ENCODE measurements at places on chromosomes 3 and 15.

GRCh38 chr3:151330379-151330778, 1.0 kb upstream of the P2RY13 start:
- no peak for DNase-seq

- no peak for DNase-seq
Observed at GRCh38 chr15:35874260-35874905, 328.4 kb upstream of the DPH6 start.

GRCh38 chr3:180306691-180307090, 270.0 kb upstream of the PEX5L start:
- no peak for DNase-seq

- no peak for DNase-seq
Observed at GRCh38 chr3:13715167-13715954, 164.5 kb downstream of the WNT7A start.

DNA sequence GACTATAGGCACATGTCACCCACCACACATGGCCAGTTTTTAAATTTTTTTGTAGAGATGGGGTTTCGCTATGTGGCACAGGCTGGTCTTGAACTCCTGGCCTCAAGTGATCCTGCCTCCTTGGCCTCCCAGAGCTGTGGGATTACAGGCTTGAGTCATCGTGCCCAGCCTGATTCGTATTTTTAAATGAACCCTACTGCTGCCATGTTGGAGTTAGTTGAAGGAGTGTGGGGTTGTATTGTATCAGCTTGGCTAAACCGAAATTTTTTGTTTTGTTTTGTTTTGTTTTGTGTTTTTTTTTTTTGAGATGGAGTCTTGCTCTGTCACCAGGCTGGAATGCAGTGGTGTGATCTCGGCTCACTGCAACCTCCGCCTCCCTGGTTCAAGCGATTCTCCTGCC, 11.8 kb upstream of the ZNF770 start:
- DNase-seq: no peak

DNA sequence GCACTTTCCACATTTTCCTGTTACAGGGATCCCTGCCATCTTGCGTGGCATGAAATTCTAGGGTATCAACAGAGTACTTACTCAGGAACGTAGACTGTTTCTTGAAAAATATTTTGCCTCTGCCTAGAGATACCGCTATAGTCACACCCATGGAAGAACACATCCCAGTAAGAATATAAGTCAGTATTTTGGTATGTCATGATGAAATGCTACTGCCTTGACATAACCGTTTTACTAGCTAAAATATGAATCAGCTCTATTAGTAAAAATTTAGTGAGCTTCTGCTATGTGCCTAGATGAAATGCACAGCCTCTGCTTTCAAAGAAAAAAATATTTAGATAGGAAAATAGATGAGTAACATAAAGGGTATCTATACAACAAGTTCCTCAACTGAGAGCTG, 276.4 kb downstream of the TBC1D5 start:
- DNase-seq: no peak

Measured in activated T-cell treated with anti-CD3 and anti-CD28 coated beads for 4 hours (primary cell).